ENCODE measurements at places on chromosomes 7 and 10.

- DNase-seq, result no peak
Observed at GRCh38 chr7:66529883-66530610, 98.6 kb upstream of the KCTD7 start.

GRCh38 chr10:30963992-30964930 is 67.4 kb downstream of the ZNF438 start:
- DNase-seq, result no peak

DNA sequence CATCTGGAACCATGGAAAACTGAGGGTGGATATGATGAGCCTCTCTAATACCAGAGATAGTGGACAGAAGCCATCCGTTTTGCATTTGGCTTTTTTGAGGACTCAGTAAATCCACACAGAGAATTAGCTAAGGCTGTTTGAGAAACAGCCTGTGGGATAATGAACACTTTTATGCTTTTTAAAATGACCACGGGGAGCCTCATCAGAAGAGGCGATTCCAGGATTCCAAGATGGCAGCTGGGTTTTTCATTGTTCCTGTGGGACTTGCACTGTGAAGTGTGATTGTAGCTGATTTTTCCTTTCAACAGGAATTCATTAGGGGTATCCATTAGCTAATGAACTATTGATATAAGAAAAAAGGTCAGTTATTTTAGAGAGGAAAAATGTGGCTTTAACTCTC is 353.2 kb downstream of the AUTS2 start:
- DNase-seq, result no peak

DNA sequence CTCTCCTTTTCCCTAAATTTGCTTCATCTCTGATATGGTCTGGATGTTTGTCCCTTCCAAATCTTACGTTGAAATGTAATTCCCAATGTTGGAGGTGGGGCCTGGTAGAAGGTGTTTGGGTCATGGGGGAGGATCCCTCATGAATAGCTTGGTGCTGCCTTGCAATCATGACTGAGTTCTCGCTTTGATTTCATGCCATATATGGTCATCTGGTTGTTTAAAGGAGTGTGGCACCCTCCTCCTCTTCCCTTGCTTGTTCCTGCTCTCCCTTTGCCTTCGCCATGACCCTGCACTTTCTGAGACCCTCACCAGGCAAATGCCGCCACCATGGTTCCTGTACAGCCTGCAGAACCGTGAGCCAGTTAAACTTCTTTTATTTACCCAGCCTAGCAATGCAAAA is 14.5 kb downstream of the NOBOX start:
- no peak for DNase-seq

DNA sequence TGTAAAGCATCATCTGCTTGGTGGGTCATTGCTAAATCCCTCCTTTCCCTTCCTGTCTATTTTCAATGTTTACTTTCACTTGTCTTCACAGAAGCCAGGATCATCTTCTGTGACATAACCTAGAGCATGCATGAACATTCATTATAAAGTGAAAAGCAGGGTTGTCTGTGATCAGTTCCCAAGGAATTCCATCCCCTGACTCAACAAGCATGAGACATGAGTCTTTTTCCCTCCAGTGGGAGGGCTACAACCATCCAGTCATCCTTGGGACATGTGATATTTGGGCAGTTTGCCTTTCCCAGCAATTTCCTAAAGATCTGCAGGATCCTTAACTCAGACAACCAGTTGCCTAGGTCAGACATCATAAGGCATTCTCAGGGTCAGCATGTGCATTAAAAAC is 166.3 kb upstream of the TMEM196 start:
- no peak for DNase-seq
